Anterior cingulate cortex (tissue), 58 donors: ENCODE measurements at places on chromosomes 2 and 18.

- DNase-seq, result no peak
Observed at GRCh38 chr2:47218066-47218581, 63.0 kb upstream of the STPG4 start.

GRCh38 chr18:44803019-44803650 is 122.4 kb downstream of the SETBP1 start:
- no peak for DNase-seq

DNA sequence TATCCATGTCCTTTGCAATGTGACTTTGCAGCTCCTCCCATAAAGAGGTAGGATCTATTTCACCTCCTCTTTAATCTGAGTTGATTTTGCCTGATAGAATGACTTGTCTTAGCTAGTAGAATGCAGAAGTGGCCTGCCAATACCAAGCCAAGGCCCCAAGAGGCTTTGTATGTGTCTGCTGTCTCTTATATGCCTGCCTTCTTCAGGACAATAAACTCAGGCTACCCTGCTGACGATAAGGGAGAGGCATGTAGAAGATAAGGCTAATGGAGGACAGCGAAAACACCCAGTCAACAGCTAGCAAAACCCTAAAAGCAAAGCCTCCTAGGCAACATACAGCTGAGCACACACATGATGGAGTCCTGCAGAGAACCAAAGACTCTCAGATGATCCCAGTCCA is 1.8 kb upstream of the ZC3H8 start:
- DNase-seq, result no peak

GRCh38 chr2:196489371-196489770 is 150.1 kb upstream of the CCDC150 start:
- DNase-seq, result no peak

GRCh38 chr2:238568455-238569440 is 142.0 kb downstream of the ASB1 start:
- no peak for DNase-seq
